ENCODE measurements at places on chromosomes 12 and 14.
A peak's percentile ranks its signal among the peaks of the same experiment; 100 is the strongest.

DNA sequence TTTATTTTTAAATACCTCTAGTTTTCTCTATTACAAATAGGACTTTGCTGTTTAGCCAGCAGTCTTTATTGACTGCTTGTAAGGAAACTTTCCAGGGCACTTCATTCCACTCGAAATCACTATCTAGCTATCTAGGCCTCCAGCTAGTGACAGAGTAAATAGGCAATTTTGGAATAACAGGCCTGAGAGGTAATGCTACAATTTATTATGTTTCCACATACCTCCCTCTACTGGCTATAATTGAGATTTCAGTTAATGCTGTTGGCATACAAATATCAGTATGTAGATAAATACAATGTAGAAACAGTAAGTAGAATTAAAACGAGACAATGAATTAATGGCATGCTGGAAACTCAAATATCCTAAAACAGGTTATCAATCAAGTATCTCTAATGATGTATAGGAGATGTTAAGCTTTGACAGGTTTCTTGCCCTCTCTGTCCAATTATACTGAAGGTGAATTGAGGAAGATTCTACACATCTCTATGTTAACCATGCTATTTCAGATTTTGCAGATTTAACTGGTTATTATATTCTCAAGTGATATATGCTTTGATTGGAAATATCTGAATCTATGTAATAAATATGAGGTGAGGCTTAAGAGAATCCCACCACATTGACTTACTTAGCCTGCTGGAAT lies 7.2 kb downstream of the DTD2 start:
- peak; percentile 20 for DNase-seq

DNA sequence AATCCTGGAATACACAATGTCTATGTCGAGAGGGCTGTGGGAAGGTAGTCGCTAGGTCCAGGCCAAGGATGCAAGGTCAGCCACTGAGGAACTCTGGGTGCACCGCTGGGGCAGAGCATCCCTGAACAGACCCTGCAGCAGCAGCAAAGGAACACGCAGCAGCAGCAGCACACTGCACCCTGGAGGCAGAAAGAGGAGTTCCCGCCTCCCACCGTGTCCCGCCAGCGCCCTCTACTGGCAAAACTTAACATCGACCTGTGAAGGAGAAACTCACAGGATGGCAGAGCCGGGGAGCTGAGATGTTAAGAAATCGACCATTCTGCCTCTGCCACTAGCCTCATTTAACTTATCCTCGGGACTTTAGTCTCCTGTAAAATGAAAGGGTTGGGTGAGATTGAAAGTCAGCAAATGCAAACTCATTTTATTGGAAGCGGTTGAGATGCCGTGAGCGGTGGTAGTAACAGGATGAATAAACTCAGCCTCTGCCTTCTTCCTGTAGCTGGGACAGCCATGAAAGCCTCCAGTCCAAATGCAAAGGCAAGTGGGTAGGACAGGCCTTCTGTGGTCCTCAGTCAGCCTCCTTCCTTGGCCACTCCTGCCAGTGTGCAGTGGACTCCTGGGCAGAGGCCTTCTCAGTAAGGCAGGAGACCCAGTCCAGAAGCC lies 45.6 kb downstream of the STAB2 start:
- peak; percentile 35 for DNase-seq

DNA sequence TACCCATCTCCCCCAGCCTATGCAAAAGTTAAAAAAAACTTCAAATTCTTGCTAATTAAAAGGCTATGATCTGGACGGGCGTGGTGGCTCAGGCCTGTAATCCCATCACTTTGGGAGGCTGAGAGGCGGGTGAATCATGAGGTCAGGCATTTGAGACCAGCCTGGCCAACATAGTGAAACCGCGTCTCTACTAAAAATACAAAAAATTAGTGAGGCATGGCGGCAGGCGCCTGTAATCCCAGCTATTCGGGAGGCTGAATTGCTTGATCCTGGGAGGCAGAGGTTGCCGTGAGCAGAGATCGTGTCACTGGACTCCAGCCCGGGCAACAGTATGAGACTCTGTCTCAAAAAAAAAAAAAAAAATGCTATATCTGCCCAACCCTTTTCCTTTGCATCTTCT lies 925.4 kb downstream of the GALC start:
- DNase-seq: no peak

DNA sequence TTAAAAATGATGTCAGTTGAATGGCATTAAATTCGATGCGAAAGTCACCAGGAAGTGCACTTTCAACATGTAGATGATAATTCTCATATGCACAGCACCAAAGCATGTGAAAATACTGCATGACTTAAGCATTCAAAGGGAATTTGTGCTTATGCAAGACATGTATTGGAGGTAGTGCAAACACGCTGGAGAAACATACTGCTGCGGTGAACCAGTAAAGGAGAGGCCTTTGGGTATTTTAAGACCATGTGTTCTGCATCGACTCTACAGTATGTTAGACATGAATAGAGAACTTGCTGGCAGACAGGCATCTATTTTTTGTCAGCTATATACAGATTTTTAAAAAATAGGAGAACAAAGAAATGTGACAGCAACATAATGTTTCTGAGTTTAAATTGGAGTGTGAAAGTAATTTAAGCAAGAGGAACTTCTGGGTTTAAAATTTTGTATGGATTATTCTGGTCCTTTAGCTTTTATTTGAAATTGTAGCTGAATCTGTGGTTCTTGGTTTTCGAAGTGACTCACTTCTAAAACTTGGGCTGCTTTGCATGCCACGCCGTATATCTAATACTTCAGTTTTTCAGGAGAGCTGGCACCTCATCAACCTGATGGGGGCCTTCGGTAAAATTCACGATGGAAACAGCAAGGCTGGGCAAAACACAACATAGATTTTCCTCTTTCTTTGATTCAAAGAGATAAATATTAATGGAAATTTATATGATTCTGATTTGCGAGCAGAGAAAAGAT lies 408.7 kb downstream of the APAF1 start:
- no peak for DNase-seq

DNA sequence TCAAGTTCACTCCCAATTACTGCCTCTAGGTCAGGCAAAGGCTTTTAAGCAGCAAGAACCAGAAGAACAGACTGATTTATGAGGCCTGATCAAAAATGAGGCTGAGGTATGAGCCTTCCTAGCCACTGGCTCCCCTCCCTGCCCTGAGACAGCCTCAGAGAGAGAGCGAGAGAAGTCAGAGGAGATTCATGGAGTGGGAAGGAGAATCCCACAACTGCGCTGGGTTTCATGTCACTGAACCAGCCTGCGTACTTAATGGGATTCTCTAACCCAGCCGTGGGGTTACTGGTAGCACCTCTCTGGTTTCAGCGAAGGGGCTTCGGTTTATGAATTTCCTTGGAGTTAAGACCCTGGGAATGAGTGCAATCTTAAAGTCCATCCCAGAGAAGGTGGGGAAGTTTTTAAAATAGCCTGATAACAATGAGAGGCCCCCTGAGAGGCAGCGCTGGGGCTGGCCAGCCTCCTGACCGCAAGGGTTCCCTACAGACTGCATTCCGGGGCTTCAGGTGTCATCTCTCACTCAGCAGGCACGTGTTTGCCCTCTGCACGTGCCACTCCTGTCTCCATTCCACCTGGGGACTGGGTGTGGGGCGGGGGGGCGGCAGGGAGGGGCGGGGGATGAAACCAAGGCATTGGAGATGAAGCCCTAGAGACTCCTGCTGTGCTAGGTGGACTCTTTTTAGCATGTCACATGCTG lies 6.1 kb upstream of the GPRC5A start:
- DNase-seq: no peak

DNA sequence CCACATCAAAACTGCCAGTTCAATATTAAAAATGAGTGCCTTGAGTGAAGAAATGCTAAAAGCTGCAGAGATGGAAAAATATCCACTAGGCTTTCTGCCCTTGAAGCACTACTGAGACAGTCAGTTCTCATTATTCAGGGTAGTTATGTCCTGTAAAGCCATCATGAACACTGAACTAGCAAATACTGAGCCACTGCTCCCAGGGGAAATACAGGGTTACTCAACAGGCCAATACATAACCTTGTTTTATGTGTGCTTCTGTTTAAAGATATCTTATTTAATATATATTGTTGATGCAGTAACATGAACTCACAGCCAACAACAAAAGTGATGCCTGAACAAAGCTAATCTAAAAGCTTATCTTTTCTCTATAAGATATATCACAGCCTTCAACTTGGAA lies 3.3 kb downstream of the RAD52 start:
- no peak for DNase-seq

DNA sequence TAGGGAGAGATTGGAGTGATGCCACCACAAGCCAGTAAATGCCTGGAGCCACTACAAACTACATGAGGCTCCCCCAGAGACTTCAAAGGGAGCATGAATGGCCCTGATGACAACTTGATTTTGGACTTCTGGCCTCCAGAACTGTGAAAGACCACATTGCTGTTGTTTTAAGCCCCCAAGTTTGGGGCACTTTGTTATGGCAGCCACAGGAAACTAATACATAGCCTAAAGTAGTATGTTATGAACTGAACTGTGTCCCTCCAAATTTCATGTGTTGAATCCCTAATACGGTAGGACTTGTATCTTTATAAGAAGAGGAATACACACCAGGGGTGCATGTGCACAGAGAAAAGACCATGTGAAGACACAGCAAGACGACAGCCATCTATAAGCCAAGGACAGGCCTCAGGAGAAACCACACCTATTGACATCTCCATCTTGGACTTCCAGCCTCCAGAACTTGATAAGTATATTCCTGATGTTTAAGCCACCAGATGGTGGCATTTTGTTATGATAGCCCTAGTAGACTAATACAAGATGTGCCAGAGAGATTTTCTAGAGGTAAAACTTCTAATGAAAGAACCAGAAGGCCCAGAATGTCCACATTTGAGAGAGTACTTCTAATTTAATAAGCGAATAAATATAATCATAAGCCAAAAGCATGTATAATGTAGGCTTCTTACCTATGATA lies 127.1 kb upstream of the BMP4 start:
- no peak for DNase-seq

- no peak for DNase-seq
Observed at GRCh38 chr12:119200601-119201000, 21.9 kb downstream of the HSPB8 start.

GRCh38 chr14:61480704-61481285 lies 159.4 kb downstream of the PRKCH start:
- DNase-seq: no peak

- peak; percentile 54 for DNase-seq
Observed at GRCh38 chr14:80930836-80931389, 10.6 kb downstream of the CEP128 start.

Data from KG1 (cell line).